ENCODE measurements at places on chromosomes 4 and X.

DNA sequence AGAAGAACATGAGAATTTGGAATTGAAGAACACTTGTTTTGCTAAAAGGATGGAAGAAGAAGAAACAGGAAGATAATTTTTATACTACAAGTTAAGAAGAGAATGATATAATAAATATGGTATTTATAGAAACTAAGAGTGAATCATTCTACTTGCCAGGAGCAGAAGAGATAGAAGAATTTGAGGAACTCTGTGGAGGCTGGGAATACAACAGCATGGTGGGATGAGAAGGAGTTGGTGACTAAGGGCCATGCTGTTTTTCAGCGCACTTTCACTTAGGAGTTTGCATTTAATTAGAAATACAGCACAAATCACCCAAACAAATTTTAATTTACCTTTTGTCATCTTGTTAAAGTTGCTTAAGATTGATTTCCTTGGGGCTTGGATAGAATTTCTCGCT lies 20.5 kb downstream of the HADH start:
- DNase-seq: no peak

- no peak for DNase-seq
Observed at GRCh38 chr4:37675587-37676290, 10.4 kb downstream of the RELL1 start.

- DNase-seq: no peak
Observed at GRCh38 chr4:184191267-184191666, 26.4 kb downstream of the ENPP6 start.

DNA sequence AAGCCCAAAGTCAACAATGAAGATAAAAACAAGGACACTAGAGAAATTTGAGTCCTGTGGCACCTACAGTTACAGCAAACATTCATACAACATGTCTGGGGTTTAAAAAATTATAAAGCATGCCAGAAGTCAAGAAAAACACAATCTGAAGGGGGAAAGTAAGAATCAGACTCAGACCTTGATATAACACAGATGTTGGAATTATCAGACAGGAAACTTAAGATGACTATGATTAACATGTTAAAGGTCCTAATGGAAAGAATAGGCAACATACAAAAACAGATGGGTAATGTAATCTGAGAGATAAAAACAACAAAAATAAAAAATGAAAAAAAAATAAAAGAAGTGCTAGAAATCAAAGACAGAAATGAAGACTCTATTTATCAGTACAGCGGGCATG lies 446.5 kb downstream of the SPRY1 start:
- DNase-seq: no peak

GRCh38 chr4:37126051-37126450 lies 118.5 kb upstream of the NWD2 start:
- no peak for DNase-seq

- DNase-seq: no peak
Observed at GRCh38 chr4:140046543-140046942, 107.4 kb downstream of the MAML3 start.

GRCh38 chr4:77451530-77451929 lies 154.1 kb upstream of the CXCL13 start:
- DNase-seq: no peak

DNA sequence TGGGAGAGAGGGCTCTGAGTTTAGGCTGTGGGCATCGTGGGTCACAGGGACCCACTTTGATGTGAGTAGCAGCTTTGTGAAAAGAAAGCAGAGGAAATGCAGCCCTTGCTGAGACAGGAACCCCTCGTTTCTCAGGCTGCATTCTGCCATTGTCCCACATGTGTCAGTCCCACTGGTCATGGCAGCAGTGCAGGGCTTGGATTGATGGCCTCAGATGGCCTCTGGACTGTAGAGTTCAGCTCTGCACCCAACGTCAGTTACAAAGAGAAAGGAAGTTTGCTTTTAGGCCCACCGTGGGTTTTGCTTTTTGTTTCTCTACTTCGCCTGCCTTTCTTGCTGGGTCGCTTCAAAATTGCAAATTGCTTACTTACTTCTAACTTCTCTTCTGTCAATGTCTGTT lies 248.3 kb upstream of the KLF3 start:
- DNase-seq: no peak

GRCh38 chr4:80235451-80235850 lies 31.0 kb upstream of the FGF5 start:
- no peak for DNase-seq

GRCh38 chr4:110112056-110112455 lies 86.4 kb downstream of the ELOVL6 start:
- DNase-seq: no peak

- no peak for DNase-seq
Observed at GRCh38 chrX:103726477-103726876, 15.8 kb downstream of the TMEM31 start.

DNA sequence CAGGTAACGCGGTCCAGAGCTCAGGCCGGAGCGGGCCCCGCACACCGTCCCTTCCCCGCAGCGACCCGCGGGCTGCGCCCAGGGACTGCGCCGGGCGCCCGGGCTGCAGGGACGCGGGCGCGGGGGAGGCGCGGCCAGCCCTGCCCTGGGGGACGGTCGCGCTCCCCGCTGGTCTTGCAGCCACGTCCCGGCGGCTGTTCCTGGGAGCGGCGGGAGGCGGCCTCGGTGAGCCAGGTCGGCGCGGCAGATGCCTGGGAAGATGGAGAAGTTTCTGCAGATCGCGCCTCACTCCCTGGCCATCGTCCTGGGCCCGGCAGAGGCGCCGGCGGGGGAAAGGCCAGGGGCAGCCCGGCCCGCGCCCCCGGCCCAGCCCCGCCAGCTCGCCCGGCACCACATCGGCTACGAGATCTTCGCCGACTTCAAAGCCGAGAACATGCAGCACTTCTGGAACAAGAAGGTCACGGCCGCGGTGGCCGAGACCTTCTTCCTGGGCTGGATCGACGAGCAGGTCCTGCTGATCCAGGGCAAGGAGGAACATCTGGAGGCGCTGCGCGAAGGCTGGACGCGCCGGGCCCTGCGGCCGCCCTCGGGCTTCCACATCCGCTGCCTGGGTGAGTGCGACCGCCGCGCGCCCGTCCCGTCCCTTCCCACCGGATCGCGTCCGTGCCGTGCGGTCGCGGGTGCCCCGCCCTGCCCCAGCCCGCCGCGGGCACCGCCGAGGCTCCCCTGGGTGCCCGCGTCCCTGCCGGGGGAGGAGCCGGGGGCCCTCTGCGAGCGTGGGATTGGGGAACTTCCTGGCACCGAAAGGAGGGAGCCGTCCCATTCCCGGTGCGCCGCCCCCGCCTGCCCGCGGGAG lies 107.4 kb upstream of the STOX2 start:
- DNase-seq: no peak

GRCh38 chrX:154531626-154532025 lies 15.0 kb downstream of the G6PD start:
- DNase-seq: no peak

- DNase-seq: no peak
Observed at GRCh38 chrX:44908827-44909226, 35.8 kb downstream of the KDM6A start.

Data from cortex of kidney (tissue), 1 donor.